T-helper 2 cell treated with Interferon-gamma antibody and Interleukin-4, amounts not matched to agents 5 μg/mL and 100 μg/mL, for 36 hours (primary cell): ENCODE measurements at places on chromosomes 13 and 19.

DNA sequence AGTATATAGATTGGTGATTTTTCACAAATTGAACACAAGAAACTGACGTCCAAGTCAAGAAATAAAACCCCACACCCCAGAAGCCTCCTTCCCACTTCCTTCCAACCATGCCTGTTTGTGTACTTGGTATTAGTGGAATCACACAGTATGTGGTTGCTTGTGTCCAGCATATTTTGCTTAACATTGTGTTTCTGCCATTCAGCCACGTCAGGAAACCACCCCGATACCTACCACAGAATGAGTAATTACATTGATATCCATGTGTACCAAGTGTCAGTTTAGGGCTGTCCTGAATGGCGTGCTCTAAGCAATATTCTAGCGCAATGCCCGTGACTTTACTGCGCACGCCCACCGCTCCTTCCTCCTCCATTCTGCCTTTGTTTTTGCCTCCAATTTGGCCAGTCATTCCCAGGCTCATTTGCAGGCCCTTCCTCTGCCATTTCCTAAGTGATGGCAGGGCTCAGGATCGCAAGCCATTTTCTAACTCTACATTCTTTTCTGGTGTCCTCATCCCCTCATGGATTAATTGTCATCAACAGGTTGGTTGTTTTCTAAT lies 25.9 kb upstream of the MPHOSPH8 start:
- DNase-seq = no peak

DNA sequence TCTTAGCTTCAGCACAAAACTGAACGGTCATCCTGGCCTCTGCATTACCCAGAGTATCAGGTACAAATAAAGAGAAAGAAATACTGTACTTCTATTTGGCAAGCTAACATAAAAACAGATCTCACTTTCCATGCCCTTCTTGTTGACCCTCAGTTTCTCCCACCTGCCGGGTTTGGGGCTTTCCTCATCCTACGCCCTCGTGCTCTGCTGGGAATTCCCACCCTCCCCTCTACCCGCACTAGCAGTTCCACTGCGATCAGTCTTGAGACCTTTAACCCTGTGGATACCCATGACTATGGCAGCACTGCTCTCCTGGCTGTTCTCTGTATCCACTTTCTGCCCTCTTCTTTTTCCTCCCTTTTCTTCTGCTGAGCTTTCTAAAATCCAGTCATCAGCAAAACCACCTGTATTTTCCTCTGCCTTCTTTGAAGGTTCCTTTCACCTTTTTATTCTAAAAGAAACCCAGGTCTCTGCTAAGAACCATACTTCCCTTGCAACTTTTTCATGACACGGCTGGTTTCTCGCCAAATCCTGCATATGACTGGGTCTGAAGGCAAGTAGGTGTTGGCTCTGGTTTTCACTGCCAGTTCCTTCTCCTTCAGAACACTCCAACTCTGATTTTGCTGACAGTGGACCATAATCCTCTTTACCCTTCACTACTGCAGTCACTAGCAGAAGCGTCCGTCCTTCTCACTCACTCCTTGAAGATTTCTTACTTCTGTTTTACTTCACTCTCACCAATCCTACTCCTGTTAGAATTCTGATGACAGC lies 99.4 kb downstream of the MIPEP start:
- DNase-seq = no peak

GRCh38 chr13:46150134-46150693 lies 31.8 kb downstream of the LCP1 start:
- DNase-seq = no peak

DNA sequence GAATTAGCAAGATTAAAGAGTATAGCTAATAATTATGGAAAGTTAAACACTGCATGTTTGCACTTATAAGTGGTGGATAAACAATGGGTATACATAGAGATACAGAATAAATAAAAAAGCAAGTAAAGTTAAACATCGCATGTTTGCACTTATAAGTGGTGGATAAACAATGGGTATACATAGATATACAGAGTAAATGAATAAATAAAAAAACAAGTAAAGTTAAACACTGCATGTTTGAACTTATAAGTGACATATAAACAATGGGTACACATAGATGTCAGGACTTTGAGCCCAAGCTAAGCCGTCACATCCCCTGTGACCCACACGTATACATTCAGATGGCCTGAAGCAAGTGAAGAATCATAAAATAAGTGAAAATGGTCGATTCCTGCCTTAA lies 1533.3 kb upstream of the SPRY2 start:
- no peak for DNase-seq

GRCh38 chr19:45363861-45364459 lies 6.4 kb downstream of the ERCC2 start:
- DNase-seq = no peak

GRCh38 chr13:110690516-110690915 lies 15.4 kb downstream of the CARS2 start:
- no peak for DNase-seq

DNA sequence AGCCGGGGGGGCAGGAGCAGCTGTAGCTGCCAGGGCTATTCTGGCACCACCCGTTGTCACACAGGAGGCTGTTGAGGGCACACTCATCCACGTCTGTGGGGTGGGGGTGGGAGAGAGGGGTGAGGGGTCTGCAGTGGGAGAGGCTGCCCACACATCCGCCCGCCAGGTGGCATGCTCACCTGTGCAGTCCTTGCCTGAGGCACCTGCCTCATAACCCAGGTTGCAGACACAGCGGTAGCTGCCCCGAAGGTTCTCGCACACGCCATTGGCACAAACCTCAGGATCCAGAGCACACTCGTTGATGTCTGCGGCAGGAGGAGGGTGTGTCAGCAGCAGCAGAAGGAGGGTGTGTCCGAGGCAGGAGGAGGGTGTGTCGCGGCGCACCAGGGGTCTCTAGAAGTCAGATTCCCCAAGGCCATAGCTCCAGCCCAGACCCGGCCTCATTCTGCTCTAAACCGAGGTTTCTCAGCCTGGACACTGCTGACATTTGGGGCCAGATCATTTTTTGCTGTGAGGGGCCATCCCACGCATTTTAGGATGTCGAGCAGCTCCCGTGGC lies 20.3 kb downstream of the FBN3 start:
- no peak for DNase-seq

GRCh38 chr13:32581177-32581786 lies 5.0 kb upstream of the PDS5B start:
- DNase-seq = no peak

DNA sequence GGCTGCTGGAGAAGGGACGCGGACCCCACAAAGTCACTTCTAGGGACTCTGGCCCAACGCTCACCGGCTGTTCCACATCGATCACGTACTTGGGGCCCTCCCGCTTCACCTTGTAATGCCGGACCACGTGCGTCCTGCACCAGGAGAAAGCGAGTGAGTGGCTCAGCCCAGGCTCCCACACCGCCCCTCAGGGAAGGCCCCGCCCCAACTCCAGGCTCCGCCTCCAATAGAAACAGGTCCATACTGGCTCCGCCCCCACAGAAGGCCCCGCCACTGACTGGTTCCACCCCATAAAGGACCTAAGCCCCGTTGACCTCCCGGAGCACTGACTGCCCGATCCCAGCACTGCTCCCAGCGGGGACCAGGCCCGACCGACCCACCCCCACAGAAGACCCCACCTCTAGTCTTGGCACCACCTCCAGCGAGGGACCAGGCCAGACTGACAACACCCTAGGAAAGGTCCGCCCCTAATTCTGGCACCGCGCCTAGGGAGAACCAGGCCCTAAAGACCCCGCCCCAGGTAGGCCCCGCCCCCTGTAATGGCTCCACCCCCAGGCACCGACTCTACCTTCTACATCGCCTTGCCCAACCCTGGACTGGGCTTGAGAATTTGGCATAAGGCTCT lies 11.3 kb downstream of the STAP2 start:
- peak; percentile 66 for DNase-seq

DNA sequence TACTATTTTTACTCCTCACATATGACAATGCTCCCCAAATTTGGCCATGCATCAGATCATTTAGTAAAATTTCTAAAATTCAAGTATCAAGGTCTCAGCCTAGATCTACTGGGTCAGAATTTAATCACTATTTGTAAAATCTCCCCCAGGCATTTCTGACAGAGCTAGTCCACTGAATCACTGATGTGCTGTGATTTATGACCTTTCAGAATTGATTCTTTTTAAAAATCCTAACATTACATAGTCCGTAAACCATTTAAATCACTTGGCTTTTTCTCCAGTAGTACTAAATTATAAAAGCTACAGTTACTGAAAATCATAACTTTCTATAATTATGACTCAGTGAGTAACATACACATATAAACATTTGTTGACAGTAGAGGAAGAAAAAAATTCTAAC lies 92.8 kb upstream of the RAP2A start:
- DNase-seq = no peak
